ENCODE measurements at places on chromosomes 1 and 21.

DNA sequence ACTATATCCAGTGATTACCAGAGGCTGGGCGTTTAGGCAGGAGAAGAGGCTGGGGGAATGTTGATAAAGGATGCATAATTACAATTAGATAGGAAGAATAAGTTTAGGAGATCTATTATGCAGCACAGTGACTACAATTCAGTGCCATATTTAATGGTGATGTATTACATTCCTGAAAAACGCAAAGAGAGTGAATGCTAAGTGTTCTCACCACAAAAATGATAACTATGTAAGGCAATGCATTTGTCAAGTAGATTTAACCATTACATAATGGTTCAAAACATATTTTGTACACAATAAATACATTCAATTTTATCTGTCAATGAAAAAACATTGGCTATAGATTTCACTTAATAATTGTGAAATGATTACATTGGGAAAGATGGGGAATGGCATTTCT lies 548.9 kb downstream of the NUF2 start:
- no peak for DNase-seq

- no peak for DNase-seq
These were observed 2.1 kb downstream of the C8B start for GRCh38 chr1:56963667-56964066.

- DNase-seq, result no peak
These were observed 34.9 kb downstream of the ATP2B4 start for GRCh38 chr1:203661572-203661971.

- DNase-seq, result no peak
These were observed 340.0 kb downstream of the PTBP2 start for GRCh38 chr1:97061604-97062003.

GRCh38 chr1:67682659-67683197 lies 2.3 kb upstream of the GADD45A start:
- DNase-seq, result no peak

DNA sequence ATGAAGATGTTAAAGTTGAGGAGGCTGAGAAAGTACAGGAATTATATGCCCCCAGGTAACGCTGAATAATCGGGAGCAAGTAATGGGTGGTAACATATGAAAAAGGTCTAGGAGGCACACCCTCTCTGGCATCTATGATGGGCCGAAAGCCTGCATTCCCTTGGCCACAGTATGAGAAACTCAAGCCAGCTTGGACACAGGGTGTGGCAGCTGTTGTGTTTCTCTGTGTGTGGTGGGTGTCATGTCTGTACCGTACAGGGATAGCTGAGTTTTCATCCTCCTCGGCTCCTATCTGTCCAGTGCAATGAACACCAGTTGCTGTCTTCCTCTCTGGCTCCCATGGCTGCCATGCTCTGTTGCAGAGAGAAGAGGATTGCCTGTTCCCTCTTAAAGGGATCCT lies 32.9 kb downstream of the NBPF3 start:
- no peak for DNase-seq

GRCh38 chr1:30761381-30762151 lies 4.0 kb upstream of the LAPTM5 start:
- DNase-seq, result no peak

DNA sequence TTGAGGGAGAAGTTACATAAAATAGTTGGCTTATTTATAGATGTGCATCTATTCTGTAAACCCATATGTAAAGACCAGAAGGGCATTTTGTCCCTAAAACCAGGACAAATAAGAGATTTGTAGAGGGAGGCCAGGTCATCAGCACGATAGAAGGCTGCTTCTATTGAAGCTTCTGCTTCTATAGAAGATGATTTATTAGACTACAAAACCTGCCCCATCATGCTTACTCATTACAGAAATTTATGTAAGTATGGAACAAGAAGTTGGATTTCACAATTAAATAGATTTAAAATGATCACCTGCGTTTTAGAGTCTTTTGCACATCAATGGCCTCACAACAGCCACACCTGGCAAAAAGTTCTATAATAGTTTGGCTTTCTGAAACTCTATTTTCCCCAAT lies 183.5 kb downstream of the DUSP10 start:
- DNase-seq, result no peak

GRCh38 chr1:30054126-30054525 lies 669.3 kb downstream of the MATN1 start:
- no peak for DNase-seq

DNA sequence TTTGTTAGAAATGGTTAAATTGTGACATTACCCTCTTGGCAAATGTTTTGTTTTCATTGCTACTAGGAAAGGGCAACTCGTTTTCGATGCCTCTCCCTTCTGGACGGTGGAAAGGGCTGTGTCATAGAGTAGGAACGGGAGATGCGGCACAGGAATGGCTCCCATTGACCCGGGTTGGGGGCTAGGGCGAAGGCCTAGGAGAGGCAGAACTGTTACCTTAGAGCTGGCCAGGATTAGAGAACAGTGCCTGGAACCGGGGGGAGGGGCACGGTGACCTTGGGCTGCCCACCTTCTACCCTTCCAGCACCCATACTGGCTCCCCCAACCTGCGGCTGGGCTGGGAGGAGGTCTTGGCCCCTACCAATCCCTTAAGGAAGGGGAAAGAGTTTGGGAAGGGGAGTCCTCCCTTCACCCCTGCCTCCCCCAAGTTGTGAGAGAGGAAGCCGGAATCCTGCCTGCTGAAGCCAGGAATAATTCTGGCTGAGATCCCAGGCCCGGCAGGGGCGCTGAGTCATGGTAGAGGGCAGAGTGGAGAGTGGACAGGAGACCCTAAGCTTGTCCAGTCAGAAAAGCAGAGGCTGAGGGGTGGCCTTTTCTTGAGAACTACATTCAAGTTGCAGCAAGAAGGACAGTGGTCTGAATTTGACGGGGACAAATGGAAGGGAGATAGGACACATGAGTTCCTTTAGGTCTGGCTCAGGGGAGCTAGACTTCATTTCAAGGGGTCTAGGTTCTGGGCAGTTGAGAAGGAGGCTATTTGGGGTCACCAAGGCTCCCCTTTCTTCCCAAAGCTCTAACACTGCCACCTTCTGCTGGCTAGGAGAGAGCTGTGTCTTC lies 8.2 kb downstream of the LMNA start:
- no peak for DNase-seq
